ENCODE measurements at places on chromosomes 4 and X. TPM values are rescaled to one million over a fixed set of nuclear protein-coding genes. Genes with fewer than 3 reads are reported as not detected.

Gene TRIM75
- not detected for polyA plus RNA-seq

Gene ADH1C
- 18.2 TPM for polyA plus RNA-seq

Gene LNX1
- 4.6 TPM for polyA plus RNA-seq

Gene TCEAL8
- 143 TPM for polyA plus RNA-seq

Gene CXCL5
- polyA plus RNA-seq, result 0.20 TPM

Gene MND1
- polyA plus RNA-seq, result not detected

Gene SGMS2
- polyA plus RNA-seq, result 10.5 TPM

Gene SSX1
- polyA plus RNA-seq, result not detected

Gene MAGEE2
- 0.68 TPM for polyA plus RNA-seq

Gene PFKFB1
- 0.49 TPM for polyA plus RNA-seq

Gene STATH
- not detected for polyA plus RNA-seq

Gene CXCL11
- not detected for polyA plus RNA-seq

Gene ARHGAP36
- polyA plus RNA-seq, result 644 TPM

Gene MMRN1
- 7.5 TPM for polyA plus RNA-seq

Gene FRMD7
- polyA plus RNA-seq, result 0.39 TPM

Gene VCX
- polyA plus RNA-seq, result not detected

DNA sequence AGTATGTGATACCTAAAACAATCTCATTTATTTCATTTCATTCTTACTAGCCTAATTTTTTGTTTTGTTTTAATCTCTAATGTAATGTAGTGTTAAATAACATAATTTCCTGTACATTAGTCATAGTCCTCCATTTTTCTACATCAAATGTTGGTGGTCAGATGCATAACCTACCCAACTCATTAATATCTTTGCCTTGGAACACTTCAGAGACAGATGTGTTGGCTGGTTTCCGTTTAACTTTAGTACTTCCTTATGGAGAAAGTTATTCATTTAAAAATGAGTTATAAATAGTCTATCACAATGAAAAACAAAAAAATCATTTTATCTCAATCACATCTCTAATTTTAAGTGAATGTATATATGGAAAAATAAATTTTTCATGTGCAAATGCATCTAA, 190.2 kb downstream of the ANTXR2 start:
- peak; percentile 71 for DNase-seq

GRCh38 chrX:13082206-13083065, 38.0 kb upstream of the FAM9C start:
- DNase-seq, result no peak

DNA sequence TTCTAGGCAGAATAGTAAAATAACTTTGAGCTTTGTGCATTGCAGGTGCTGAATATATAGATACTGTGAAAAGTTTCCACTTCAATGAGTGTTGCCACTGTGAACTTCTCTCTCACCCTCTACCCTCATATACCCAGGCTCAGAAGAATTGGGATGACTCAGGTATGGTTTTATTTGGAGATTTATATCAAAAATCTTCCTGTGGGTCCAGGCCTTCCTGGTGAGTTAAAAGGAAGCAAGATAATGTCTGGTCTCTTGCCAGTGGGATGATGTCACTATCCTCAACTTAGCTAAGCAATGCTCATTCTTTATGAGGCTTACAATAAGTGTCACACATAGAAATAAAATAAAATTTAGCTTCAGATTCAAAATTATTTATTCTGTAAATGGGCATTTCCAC, 153.3 kb upstream of the TENT5D start:
- DNase-seq, result no peak

DNA sequence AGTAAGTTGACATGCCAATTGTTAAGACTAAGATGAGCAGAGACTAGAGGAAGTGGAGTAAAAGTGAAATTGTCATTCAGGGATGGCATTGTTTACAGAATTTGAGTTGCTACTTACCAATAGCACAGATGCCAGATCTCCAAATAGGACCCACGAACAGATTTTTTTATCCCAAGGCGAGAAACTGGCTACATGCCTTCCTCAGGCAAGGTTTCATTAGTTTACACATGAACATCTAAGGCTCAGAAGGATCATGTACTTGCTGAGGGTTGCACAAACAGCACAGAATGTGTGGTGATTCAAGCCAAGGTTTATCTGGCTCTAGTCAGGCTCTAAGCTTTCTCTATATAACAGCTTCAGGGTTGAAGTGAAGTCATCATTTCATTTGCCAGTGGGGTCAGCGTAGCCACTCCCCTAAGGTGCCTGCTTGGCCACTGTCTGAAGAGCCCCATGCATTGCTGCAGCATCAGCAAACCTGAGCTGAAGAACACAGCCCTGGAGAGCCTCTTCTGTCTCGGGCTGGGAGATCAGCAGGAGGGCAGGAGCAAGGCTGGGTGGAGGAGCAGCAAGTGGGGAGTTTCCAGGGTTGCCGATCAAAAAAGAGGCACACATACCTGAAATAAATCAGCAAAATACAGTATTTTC, 193.0 kb upstream of the LCORL start:
- DNase-seq, result no peak

DNA sequence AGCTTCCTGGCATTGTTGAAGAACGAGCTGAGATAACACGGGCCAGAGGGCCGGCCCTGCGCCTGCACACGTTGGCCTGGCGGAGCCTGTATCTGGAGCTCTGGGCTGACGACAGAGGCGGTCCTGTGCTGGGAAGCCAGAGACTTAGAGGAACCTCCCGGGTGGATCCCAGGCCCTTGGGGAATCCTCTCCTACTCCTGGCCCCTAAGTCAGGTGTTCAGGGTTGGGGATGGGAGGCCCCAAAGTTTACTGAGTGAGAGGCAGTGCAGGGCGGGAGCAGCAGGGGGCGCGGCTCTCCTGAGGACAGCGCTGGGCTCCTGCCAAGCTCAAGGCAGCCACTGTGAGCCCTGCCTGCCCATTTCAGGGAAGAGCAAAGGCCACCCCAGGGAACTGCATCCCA, 2.5 kb upstream of the HTRA3 start:
- no peak for DNase-seq

GRCh38 chrX:147069926-147070325, 255.4 kb upstream of the CXorf51A start:
- DNase-seq, result no peak

- no peak for DNase-seq
Measured at GRCh38 chr4:5030221-5030620, 11.0 kb upstream of the CYTL1 start.

- no peak for DNase-seq
Measured at GRCh38 chrX:77935886-77936285, 25.4 kb downstream of the ATP7A start.

- peak; percentile 34 for DNase-seq
Measured at GRCh38 chr4:108168671-108169523, at the start of gene LEF1. TSS of gene LEF1 (minus strand) at chr4:108168932. CDS start at chr4:108167767, 1,165 bp downstream.

DNA sequence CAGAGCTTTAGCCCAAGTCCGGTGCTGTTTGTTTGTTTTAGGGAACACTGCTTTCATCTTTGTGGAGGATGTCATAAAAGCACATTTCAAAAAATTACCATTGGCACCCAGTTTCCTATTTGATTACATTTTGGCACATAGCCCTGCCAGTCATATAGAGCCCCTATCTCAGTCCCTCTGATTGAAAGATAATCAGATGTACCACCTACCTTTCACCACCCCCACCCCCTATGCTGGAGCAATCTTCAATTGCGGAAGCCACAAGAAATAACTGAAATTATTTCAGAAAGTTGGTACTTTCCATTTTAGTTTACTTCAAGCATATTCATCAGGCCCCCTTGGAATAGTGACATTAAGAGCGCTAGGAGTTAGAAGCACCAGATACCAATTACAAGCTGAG, 136.7 kb upstream of the RPL34 start:
- DNase-seq, result no peak

All from muscle of arm (tissue), 14 donors.